ENCODE measurements at places on chromosomes 11 and 22.

DNA sequence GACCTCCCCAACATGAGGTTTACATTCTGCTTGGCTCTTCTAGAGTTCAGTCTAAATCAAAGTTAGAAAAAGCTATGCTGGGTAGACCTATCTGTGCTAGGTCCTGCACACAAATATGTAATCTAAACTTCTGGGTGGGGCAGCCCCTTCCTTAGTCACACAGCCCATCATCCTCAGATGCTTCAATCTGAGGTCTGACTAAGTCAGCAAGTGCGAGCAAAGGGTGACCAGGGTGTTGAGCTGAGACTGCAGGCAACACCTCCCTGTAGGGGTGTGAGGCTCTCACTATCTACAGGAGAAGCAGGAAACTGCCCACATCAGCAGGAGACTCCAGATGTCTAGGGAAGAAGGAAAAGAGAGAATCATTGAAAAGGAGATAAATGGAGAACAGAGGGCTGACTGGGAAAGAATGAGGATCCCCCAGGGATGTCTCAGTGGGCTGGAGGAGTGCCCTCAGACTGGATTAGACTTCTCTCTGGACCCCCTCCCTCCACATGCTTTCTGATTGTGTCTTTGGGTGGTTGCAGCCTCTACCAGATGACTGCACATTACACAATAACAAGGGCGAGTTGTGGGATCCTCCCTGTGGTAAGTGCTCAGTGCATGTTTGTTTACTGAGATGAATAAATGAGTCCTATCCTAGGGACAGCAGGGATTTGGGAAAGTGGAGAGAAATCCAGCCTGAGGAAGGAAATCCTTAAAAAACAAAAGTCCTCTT is 266.2 kb upstream of the PLET1 start:
- no peak for DNase-seq

GRCh38 chr11:20041499-20041898 is 118.8 kb downstream of the DBX1 start:
- no peak for DNase-seq

- no peak for DNase-seq
These were observed 19.4 kb upstream of the BAIAP2L2 start for GRCh38 chr22:38129856-38130255.

- DNase-seq = no peak
These were observed 3.4 kb downstream of the AGBL2 start for GRCh38 chr11:47711816-47712215.

DNA sequence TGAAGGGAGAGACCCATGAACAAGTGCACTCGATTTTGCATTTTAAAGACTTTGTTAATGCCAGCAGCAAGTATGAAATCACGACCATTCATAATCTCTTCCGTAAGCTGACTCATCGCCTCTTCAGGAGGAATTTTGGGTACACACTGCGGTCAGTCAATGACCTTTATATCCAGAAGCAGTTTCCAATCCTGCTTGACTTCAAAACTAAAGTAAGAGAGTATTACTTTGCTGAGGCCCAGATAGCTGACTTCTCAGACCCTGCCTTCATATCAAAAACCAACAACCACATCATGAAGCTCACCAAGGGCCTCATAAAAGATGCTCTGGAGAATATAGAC is 5.9 kb downstream of the SERPIND1 start:
- no peak for DNase-seq

DNA sequence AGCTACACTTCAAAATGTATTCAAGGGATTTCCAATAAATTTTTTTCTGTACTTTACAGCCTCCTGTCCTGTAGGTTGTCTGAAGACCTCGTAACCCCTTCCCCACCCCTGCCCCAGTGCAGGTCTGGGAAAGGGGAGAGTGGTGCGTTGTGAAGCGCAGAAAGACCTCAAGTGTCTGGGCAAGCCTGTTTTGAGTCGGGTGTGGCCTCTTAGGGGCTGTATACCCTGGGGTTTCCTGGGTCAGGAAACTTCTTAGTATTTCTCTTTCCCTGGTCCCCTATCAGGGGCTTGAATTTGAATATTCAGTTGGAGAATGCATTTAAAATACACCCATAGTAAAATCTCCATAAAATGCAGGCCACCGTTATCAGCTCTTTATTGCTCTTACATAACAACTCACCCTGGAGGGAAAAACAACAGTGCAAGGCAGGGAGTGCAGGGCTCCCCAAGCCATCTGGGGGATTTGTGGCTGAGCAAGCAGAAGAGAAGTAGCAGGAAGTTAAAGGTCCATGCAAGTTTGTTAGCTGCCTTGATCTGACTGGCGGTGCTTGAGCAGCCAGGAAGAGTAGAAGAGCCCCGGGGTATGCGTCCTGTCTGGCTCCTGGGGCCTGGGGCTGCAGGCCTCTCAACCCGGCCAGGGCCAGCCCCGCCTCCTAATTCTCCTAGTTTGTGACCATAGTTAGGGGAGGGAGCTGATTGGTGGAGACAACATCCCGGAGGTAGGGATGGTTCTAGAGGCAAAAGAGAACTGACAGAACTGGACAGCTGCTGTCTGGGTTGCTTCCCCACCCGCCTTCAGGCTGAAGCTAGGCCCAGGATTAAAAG is 25.7 kb downstream of the ARHGAP1 start:
- no peak for DNase-seq

- no peak for DNase-seq
These were observed 13.2 kb downstream of the CRTAM start for GRCh38 chr11:122851366-122851966.

DNA sequence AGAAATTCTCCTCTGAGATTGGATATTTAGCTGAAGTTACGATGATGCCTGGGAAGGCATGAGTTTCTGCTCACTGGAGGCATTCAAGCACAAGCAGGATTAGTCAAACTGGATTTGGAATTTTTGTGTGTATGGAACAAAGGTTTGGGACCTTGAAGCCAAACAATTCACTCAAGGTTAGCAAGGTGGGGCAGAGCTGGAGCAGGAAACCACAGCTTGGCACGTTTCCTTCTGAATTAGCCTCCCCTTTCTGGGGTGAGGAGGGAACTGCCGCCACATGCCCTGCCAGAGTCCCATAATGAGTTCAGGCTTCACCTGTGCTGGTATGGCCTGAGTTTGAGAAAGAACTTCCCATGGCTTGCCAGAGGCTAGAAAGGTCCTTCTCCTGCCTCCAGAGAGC is 50.9 kb upstream of the RRAS2 start:
- DNase-seq = no peak

DNA sequence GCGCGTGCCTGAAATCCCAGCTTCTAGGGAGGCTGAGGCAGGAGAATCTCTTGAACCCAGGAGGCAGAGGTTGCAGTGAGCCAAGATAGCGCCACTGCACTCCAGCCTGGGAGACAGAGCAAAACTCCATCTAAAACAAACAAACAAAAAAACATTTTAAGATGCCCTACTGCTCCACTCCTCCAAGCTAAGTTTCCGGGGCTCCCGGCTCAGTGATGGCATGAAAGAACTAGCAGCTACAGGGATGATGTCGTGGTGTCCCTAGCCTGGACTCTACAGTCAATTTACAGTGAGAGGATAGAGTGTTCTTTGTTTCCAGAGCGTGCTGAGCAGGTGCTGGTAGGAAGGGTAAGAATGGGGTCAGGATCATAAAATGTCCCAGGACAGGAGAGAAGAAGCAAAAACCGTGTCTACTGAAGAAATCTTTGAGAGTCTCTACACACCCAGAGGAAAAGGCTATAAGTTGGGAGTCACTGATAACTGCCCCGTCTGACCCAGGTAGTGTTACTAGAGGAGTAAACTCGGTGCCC is 1.2 kb upstream of the ZBTB3 start:
- peak; percentile 3 for DNase-seq

DNA sequence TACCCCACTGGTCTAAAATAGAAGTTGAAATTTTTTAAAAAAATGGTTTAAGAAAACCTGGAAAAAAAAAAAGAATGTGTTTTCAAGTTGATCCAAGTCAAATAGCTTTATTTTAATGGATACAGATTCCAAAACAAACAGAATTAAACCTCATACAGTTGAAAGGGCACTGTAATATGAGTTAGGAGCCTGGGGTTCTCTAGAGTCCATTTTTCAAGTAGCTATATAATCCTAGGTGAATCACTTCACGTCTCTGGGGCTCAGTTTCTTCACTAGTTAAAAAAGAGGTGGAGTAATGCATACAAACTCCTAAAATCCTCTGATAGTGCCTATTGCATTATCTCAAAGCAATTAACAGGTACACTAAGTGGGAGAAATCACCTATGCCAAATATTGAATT is 132.9 kb downstream of the BBOX1 start:
- no peak for DNase-seq

DNA sequence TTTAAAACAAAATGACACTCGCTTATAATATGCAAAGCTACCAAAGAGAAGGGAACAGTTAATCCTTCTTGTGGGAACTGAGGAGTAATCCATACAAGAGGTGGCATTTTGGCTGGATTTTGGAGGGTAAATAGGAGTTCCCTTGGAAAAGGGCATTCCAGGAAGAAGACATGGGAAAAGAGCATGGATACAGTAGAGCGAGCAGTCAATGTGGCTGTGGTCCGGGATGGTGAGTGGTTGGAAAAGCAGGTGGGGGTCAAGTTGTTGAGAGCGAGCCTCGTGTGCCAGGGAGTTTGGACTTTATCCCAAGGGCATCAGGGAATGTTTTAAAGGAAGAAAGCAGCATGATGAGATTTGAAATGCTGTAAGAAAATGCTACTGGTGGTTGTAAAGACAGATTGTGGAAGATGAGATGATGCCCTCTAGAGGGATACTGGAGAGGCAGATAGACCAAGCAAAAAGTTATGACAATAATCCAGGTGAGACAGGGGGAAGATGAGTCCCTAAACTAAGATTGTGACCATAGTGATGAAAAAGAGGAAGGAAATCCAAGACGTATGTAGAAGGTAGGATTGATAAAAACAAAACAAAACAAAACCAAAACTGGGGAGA is 3.8 kb upstream of the MMP7 start:
- DNase-seq = no peak

GRCh38 chr22:41576877-41577276 is 12.8 kb downstream of the PMM1 start:
- DNase-seq = peak; percentile 88

DNA sequence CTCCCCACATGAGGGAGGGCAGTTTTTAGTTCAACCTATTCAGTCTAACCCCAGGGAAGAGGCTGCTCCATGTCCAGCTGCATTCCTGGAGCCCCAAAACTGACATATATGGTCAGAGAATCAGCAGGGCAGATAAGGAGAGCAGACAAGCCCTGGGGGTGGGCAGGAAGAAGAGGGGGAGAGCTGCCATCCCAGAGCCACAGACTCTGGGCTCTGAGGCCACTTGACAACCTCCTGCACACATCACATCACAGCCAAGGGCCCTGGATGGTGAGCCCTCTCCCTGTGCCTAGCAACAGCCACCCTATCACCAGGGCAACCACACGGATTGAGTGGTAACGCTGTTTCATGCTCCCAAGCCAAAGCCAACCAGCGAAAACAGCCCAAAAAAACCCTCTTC is 3.1 kb downstream of the ARHGAP1 start:
- DNase-seq = no peak

- DNase-seq = no peak
These were observed 44.7 kb downstream of the CSTF3 start for GRCh38 chr11:33116535-33116934.

DNA sequence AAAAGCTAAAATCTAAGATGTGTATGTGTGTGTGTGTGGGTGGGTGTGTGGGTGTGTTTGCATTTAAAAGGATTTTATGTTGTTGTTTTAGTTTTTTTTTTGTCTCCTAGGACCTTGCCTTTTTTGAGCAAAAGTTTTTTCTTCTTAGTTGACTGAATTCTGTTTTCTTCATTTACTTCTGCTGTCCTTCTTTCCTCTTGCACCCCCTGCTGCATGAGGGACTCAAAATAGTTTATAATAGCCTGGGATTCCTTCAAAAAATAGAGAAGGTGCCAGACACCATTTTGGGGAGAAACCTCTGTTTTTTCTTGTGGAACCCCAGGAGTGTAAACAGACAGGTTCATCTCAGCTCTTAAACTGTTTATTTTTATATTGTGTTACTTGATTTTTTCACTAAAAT is 817.7 kb downstream of the TBC1D22A start:
- no peak for DNase-seq

GRCh38 chr11:17117262-17117661 is 39.8 kb upstream of the RPS13 start:
- no peak for DNase-seq

- DNase-seq = no peak
These were observed 125.2 kb downstream of the TEAD1 start for GRCh38 chr11:12799334-12799835.

- DNase-seq = no peak
These were observed 52.1 kb downstream of the ALG9 start for GRCh38 chr11:111819161-111819828.

DNA sequence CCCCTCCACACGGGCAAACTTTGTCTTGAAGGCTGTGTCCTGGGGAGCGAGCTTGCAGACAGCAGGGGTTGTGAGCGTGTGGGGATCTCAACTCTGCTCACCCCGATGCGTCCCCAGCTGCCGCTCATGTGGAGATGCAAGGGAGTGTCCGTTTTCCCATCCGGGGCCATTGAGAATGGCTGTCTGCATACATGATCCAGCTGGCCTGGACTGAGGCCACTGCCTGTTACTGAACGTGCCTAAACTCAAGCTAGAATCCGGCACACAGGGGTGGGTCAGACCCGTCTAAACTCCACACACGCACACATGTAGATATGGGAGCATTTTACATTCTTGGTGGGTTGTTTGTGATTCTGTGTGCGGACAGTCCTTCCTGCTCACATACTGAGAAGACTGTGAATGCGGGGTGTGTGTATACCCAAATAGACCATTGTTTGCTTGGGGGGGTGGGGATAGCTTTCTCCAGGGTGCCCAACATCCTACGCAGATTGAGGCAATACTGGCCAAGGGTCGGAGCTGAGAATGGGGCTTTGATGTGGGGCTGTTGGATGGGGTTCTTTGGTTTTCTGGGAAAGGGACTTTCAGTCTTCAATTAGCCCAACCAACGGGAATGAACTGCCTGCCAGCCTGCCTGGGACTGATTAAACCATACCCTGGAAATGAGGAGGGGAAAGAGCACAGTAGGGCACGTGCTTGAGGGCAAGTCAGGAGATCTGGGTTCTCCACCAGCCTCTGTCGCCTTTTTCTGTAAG is 60.4 kb downstream of the ST3GAL4 start:
- DNase-seq = no peak

- DNase-seq = no peak
These were observed 801.7 kb downstream of the TBC1D22A start for GRCh38 chr22:47564158-47564450.

DNA sequence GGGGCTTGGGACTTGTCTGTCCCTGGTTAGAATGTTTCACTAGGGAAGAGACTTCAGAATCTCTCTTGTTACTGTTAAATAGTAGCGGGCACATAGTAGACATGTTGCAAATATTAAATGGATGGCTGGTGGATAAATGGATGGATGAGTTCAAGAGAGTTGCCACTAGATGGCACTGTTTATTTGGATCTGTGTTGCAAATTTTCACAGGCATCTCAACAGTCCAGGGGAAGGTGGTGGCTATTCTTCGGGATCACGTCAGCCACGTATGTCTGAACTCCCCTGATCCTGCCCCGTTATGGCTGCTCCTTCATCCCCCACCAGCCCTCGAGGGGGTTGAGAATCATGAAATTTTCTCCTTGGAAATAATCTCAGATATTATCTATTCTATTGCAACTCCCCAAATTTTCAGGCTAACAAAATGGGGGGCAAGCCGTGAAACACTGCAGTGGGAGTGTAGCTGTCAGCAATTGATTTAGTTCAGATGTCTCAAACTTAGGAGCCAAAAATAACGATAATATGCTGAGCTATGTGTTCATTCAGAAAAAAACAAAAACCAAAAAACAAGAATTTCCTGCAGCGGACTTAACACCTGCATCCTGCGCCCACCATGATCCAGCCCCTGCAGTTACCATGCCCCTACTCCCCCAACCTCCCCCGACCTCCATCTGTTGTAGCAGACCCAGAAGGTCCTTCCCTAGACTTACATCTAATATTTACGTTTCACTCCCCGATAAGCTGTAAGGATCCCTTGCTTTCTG is 29.1 kb upstream of the BIRC3 start:
- peak; percentile 78 for DNase-seq

GRCh38 chr11:114188851-114189570 is 107.2 kb upstream of the NNMT start:
- no peak for DNase-seq
